Aorta (tissue), 5 donors: ENCODE measurements at places on chromosomes 4 and X. TPM values are rescaled to one million over a fixed set of nuclear protein-coding genes. Genes with fewer than 3 reads are reported as not detected.

DNA sequence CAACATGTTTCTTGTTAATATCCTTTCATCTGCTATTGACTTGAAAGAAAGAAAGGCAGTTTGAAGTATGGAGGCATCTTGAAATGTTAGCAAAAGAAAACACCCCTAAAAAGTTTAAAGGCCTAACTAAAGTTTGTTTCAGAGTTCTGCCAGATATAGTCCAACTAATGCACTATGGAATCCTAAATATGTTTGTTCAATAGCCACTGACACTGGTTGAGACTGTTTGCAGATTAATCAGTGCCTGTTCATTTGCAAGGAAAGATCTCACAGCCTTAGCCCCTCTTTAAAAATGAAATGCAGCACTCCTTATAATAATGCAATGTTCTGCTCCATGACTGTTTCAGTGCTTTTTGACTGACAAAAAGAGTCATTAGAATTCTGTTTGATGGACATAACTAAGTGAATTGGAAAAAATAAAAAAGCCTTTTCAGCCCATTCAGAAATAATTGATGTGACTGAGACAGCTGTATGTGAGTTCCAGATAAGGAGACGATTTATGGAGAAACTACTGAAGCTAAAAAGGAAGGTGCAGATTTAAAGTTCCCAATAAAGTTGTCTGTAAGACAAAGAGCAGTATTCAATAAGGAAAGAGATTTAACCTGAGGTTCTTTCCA, 192.0 kb downstream of the PCDH7 start:
- no peak for DNase-seq

DNA sequence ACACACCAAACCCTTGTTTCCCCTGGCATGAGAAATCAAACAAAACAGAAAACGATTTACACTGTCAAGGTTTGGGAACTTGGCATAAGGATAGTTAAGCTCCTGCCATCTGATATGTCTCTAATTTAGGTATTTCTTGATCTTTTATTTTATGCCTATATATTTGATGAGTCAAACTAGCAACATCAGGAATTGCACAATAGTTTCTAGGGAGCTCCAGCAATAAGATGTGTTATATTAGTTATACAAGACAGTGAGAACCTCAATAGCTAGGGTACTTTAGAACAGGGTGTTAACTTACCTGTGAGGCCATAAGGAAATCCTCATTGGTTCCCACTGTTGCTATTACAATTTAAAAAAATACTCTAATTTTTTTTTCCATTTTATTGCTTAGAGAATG, 474.2 kb downstream of the GBA3 start:
- DNase-seq, result no peak

- DNase-seq, result no peak
Observed at GRCh38 chr4:84479663-84480062, 19.4 kb downstream of the NKX6-1 start.

- DNase-seq, result no peak
Observed at GRCh38 chr4:15186806-15187205, 184.5 kb downstream of the CPEB2 start.

GRCh38 chr4:187276736-187277408, 553.2 kb upstream of the FAT1 start:
- DNase-seq, result no peak

GRCh38 chr4:163701916-163702315, 207.4 kb downstream of the TMA16 start:
- DNase-seq, result no peak

- DNase-seq, result no peak
Observed at GRCh38 chrX:14775416-14775815, 97.5 kb downstream of the FANCB start.

GRCh38 chr4:165678236-165678935, 194.7 kb upstream of the TLL1 start:
- DNase-seq, result no peak

DNA sequence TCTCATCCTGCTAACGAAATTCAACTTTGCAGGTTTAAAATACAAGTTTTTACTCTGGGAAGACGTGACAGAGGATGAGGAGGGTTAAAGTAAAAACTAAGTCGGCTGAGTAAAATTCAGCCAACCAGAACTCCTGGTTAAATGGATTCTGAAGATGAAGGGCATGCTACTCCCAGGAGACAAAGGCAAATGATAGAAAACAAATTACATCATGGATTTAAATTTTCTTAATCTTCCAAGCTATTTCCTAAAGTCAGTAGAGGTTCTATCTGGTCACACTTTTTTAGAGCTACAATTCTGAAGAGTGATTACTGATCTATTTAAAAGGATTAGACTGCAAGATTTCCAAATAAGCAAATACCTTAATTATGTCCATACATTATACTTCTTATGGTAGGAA, 47.9 kb downstream of the ZNF827 start:
- DNase-seq, result no peak

DNA sequence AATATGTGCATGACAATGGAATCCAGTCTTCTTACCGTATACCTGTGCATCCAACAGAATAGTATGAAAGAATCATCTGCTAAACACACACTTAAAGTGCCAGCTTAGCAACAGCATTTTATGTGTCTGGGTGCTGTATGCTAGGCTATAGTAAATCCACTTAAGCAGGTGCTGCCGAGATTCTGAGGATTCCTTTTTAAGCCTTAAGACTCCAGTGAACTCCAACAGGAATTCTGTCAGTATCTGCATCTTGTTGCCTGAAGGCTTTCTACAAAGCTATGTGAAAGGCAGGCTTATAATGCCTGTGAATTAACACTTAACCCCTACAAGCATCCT, 1076.4 kb upstream of the PABPC4L start:
- DNase-seq, result no peak

DNA sequence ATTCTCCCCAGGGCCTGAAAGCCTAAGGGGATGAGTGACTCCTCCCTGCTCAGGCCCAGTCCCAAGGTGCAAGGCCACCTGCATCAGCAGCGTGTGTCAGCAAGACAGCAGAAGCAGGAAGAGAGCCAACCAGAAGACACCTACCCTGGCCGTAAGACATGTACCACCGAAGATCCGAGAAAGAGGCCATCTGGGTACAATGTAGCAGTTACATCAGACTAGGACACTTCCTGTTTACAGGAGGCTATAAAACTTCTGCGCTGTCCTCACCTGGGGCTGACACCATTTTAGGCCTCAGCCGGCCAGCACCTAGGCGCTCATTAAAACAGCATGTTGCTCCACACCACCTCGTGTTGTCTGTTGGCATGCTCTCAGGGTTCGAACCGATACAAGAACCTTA, 19.1 kb upstream of the HERC6 start:
- DNase-seq, result no peak

DNA sequence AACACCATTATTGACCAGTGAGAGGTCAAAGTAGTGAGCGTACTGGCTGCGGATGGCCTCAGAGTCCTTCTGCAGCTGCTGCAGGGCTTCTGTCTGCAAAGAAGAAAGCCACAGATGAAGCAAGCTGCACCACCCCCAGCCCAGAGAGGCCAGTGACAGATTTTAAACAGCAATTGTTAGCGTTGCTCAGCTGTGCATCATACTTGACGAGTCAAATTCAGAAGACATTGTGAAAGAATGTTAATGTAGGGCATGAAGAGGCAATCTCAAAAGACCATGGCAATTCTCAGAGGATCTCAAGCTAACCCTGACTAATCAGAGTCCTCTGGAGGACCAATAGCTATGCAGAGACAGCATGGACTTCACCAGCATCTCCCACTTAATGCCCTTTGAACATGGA, 16.6 kb downstream of the DKC1 start:
- DNase-seq, result no peak

- no peak for DNase-seq
Observed at GRCh38 chr4:22246847-22247246, 269.0 kb downstream of the ADGRA3 start.

GRCh38 chrX:135347381-135348016, 38.2 kb downstream of the ETDC start:
- no peak for DNase-seq

DNA sequence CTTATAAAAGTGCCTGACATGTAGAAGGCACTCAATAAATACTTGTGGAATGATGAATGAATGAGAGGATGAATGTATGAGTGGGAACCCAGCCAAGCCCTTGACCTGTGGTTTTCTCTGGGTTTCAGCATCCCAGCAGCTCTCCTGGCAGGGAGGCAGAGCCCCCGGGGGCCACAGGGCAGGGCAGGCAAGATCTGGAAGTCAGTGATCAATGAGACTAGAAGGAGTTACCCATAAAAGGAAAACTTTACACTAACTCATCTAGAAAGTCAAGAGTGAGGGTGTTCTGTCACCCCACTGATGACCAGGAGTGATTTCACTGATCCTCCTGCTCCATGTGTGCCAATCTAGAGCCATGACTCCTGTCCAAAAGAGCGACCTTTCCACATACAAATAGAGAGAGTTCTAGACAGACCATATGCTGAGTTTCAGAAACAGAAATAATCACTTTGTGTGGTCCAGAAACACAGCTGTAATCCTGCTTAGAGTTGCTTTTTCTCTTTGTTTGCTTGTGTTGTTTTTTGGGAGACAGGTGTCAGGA, 37.4 kb downstream of the MGARP start:
- DNase-seq, result no peak

GRCh38 chrX:38060331-38060878, 54.1 kb downstream of the SYTL5 start:
- no peak for DNase-seq

GRCh38 chr4:6992728-6993677, 50.2 kb upstream of the TADA2B start:
- DNase-seq, result no peak

Gene EVC2
- polyA plus RNA-seq, result 2.1 TPM

Gene UGT2A1
- not detected for polyA plus RNA-seq

Gene LIAS
- polyA plus RNA-seq, result 18.4 TPM

Gene TMEM187
- 2.5 TPM for polyA plus RNA-seq

Gene F8
- polyA plus RNA-seq, result 6.1 TPM

Gene USP9X
- polyA plus RNA-seq, result 20.4 TPM

Gene SLC6A14
- 0.13 TPM for polyA plus RNA-seq
